Stimulated activated CD8-positive, alpha-beta memory T cell treated with anti-CD3 and anti-CD28 coated beads, Interleukin-15, amount 100 ng/mL, for 24 hours (primary cell): ENCODE measurements at places on chromosomes 12 and 14.

GRCh38 chr14:105867961-105868599, 341.7 kb downstream of the TMEM121 start:
- DNase-seq = no peak

GRCh38 chr12:125889742-125890141, 824.5 kb downstream of the AACS start:
- no peak for DNase-seq

- DNase-seq = no peak
Observed at GRCh38 chr14:100875126-100875525, 28.4 kb downstream of the RTL1 start.

GRCh38 chr14:42806909-42807315, 1200.2 kb downstream of the LRFN5 start:
- no peak for DNase-seq

DNA sequence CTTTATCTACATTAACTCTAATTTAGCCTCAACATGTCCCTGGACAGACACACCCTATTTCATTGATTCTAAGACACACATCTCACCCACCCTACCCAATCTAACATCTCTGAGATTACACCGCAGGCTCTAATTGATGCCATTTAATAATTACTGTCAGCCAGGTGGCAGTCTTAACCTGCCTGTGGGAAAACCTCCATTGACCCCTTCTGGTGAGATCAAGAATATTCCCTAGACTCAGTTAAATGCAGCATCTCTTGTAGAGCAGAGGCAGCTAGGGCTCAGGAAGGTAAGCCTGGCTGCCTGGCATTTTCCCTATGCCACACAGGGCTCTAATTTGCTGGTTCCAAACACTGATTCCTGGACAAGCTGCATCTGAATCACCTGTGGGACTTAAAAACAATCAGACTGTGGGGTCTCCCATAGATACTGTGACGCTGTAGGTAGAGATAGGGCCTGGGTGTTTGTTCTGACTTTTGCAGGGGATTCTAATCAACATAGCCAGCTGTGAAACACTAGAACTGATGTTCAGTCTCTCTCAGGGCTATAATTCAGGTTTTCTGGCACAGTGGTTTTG, 14.3 kb downstream of the MCRS1 start:
- DNase-seq = no peak

DNA sequence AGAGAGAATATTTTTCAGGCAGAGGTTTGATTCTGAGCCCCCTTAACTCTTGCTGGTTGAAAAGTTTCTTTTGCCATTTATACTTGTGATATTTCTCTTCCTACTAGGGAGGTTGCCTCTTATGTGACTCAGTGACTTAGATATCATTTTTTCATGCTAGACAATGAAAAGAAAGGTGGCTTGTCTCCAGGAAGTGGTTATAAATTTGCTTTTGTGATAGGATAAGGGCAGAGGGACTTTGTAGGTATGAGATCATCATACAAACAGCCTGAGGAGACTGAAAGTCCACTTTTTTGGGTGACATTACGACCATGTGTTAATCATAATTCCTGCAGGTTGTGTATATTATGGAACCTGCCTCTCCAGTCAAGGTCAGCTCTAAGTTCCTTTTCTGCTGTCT, 35.8 kb downstream of the ACSM4 start:
- no peak for DNase-seq

- no peak for DNase-seq
Observed at GRCh38 chr14:52328276-52328675, 14.2 kb downstream of the PTGER2 start.

GRCh38 chr12:110848314-110848923, 1.6 kb downstream of the CCDC63 start:
- no peak for DNase-seq

DNA sequence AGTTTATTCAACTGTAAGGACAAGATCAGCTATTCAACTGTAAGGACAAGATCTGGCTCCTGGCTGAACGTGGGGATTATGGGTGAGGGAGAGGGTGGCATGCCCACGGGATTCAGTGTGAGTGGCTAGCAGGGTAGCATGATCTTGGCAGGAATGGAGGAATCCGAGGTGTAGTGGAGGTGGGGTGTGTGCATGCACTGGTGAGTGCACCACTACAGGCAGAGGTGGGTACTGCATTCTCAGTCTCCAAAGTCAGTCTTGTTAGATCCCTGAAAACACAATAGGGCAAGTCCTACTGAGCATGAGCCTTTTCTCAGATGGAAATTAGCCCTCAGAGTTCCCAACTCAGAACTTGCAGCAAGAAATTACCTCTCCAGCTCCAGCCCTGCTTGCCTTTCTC, 32.2 kb upstream of the DCD start:
- DNase-seq = no peak

- no peak for DNase-seq
Observed at GRCh38 chr12:64666054-64666914, 56.0 kb downstream of the RASSF3 start.

DNA sequence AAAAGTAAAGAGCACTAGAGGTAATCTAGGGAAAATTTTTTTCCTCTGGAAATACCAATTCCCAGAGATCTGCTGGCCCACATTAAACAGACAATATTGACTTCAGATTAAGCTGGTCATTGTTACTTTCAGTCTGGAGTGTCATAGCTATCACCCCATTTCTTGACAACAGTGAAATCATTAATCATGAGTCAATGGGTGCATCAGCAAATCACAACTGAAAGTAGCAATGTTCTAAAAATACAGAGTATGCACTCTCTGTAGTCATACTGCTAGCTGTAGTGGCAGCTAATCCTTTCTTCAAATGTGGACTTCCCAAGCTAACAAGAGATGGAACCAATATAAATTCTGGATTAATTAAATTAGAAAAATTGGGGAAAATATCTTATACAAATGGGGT, 129.9 kb downstream of the CPNE8 start:
- DNase-seq = no peak

DNA sequence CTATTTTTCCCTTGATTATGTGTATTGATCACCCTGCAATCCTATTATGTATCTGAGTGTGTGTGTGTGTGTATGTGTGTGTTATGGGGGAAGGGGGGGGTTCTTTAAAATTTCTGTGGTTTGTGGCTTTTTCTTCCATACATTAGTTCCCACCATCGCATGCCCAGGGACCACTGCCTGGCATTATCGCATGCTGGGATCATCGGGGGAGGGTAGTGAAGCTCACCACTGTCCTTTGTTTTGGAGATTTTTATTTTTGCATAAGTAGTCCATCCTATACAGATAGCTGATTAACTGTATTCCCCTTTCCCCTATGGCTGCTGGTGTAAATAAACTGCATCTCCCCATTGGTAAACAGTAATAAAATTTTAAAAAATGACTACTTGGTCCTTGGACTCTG, 3.4 kb downstream of the ATXN7L3B start:
- no peak for DNase-seq

GRCh38 chr12:124666722-124667259, 99.4 kb upstream of the NCOR2 start:
- DNase-seq = no peak

- DNase-seq = no peak
Observed at GRCh38 chr12:124006085-124006845, 33.2 kb downstream of the ZNF664 start.

GRCh38 chr14:88030079-88030478, 25.1 kb downstream of the GPR65 start:
- no peak for DNase-seq

- no peak for DNase-seq
Observed at GRCh38 chr14:58716706-58717105, 78.9 kb downstream of the DACT1 start.

DNA sequence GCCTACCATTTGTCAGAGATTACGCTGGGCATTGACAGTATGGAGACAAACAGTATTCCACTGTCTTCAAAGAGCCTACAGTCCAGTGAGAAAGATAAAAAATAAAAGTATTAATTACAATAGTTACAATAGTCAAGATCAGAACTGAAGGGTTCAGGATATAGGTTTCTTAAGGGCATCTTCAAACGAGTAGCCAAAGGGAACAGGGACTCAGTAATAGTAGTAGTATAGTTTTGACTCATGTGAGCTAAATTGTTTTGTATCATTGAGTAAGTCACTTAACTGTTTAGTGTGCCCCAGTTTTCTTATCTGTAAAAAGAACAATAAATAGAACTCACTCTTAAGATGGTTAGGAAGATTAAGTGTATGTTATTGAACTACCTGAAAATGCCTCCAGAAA, 123.6 kb downstream of the METTL25 start:
- no peak for DNase-seq

DNA sequence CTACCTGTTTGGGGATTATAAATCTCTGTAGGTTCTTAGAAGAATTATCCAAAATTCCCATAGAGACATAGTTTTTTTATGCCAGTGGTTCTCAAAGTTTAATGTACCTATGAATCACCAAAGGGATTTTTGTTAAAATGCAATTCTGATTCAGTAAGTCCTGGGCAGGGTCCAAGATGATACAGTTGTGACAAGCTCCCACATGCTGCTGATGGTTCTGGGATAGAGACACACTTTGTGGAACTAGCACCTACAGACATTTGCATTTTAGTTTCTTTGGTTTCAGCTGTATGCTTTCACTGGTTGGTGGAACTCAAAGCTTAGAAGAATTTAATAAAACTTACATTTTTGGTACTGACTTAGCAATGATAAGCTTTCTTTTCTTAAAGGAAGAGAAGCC, 80.4 kb downstream of the PTCSC3 start:
- no peak for DNase-seq

DNA sequence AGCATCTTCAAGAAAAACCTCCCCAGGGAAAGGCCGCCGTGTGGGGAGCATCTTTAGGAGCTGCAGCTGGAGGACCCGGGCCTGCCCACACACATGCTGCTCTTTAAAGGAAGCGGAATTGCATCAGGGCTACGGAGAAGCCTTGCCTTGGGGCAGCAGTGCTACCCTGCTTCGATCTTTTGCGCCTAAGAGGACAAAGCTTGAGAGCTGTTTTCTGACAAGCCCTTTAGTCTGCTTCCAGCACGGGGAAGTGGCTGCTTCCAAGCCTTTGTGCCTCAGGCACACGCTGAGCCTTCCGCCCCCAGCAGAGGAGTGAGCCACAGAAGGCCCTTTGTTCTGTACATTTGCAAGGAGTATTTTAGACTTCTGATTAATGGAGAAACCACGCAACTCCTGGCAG, 31.5 kb downstream of the COA8 start:
- DNase-seq = no peak

GRCh38 chr12:100553936-100554335, 19.5 kb upstream of the GAS2L3 start:
- no peak for DNase-seq

DNA sequence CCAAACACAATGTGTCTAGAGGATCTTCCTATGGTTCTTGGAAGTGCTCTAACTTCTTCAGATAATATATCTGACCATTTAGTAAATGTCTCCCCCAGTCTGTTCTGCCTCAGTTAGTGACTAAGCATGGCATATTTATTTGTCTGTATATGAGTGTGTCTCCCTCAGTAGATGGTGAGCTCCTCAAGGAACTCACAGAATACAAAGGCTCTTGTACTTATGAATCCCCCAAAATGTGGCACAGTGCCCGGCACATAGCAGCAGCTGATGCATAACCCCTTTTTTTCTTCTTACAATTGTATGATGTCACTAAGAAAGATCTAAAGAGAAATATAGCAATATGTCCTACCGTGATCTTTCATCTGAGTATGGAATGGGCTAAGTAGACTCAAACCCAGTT, 264.7 kb upstream of the PRICKLE1 start:
- no peak for DNase-seq

DNA sequence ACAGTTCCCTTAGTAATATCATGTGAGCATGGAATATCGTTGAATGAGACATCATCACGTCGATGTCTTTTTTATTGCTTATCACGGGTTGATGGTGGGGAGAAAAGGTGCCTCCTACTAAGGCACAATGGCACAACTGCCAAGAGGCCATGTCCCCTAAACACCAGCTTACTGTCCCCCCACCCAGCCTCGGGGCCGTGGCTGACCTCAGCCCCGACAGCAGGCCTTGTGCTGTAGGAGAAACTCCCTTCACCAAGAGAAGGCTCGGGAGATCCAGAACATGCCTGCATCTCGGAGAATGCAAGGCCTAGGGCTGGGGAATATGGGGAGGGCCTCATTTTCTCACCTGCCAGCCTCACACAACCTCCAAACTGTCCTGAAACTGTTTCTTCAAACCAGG, 22.8 kb downstream of the ZFP36L1 start:
- DNase-seq = no peak
